ENCODE measurements at places on chromosomes 2 and 18.

DNA sequence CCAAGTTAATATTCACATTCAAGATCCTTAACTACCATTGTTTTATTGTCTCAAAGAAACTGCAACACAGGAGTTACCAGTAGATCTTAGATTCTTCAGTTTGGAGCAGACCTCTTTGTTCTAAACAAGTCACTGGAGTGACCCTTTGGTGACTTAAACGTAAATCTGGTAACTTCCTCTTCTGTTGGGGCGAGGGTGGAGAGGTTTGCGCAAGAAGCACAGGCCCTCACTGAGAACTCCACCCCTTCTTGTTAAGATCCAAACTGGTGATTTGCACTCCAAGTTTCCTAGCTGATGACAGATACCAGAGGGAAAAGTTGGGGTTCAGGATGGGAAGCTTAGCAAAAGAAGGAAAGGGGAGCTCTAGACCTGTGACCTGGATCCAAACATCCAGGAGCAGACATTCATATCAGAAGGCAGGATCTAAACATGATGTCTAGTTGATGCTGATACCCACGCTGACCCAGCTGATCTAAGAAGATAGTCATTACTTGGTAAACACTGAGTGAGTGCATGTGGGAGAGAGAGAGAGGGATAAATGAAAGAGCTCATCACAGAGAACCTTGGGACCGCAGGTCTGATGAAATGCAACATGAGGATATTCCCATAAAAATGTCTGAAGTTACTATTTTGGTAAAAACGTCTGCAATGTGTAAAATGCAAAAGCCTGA, 256.0 kb downstream of the CDH20 start:
- no peak for DNase-seq

- DNase-seq = no peak
Measured at GRCh38 chr2:83665894-83666293, 793.2 kb downstream of the SUCLG1 start.

DNA sequence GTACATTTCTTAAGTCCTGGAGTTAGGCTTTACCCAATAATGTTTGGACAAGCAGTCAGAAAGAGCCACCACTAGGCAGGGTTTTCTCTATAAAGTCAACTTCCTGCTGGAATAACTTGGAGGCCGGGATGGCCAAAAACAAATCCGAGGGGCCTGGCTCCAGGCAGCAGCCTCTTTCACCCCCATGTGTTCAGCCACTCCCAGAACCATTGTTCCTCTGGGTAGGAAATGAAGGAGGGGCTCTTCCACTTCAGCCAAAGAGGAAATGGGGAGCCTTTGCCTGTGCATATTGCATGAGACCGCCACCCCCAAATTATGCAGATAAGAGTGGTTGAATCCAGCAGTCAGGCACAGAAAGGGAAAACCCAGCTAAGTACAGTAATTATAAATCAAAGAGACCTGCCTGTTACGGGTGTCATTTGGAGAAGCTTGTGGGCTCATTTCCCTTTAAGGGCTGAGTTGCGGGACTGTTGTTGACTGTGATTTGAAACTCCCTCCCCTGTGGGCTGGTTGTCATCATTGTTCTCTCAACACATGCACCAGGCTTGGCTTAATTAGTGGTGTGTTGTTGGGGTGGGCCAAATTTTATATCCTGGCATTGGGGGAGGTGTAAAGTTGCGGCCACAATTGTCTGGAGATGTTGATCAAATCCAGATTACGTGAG, 212.8 kb upstream of the SOX11 start:
- no peak for DNase-seq

DNA sequence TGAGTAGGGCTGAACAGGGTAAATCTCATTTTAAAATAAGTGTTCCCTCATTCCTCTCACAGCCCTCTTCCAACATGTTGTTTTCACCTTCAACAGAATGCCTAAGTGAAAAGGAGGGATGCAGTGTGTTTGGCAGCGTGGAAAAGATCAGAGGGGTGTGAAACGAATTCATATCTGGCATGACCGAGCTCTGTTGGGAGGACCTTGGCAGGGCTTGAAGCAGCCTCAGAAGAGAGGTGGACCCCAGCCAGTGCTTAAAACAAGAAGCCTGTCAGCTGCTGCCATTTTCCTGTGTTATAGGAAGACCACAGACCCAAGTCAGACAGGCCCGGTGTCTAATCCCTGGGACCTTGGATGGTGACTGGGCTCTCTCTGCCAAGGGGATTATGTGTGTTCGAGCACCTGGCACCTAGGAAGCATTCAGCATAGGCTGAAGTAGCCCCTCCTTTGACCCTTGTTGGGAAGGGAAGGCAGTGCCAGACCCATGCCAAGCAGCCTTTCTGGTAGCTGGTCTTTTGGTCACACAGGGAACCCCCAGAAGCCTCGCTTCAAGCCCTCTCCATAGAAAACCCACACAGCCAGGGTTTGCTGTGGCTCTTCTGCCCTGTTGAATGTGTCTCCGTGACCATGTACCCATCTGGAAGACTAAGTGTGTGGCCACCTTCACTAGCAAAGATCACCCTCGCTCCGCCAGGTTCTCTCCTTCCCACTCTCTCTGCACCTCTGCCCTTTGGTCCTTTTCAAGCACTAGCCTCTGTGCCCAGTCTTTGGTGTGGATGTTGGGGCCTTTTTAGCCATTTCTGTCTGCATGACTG, 87.5 kb upstream of the ST3GAL5 start:
- DNase-seq = no peak

DNA sequence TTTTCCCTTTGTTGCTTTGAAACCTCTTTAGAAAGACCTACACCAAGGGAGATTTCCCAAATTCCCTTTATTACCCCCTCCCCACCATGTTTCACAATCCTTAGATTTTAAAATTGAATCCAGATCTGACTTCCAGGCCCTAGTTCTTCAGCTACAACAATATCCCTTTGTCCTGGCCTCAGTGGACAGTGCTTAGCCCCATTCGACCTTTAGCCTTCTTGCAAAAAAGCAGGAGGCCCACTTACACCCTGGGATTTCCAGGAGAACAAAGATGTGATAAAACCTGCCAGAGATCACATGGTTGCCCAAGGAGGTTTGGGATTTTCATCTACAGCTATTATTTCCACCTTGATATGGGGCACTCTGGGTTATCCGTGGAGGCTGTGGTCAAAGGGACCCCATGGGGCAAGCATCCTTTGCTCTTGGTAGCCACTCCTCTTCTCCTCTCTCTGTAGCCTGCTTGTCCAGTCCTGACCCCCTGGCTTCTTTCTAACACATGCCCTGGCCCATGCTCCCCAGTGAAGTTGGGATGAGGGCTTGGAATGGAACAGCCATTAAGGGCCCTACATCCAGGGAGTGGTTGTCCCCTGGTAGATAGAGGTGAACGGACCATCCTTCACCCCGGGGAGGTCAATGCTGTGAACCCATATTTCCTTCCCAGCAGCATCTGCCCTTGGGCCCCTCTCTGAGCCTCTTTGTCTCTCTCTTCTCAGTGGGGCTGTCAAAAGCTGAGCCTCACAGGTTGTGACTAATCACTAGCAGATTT, 267.4 kb downstream of the DYSF start:
- DNase-seq = no peak
